ENCODE measurements at places on chromosomes 12 and 14.

GRCh38 chr14:59510966-59511365 is 26.6 kb downstream of the JKAMP start:
- no peak for DNase-seq

GRCh38 chr14:20855652-20856291 is 35.4 kb upstream of the RNASE3 start:
- no peak for DNase-seq

DNA sequence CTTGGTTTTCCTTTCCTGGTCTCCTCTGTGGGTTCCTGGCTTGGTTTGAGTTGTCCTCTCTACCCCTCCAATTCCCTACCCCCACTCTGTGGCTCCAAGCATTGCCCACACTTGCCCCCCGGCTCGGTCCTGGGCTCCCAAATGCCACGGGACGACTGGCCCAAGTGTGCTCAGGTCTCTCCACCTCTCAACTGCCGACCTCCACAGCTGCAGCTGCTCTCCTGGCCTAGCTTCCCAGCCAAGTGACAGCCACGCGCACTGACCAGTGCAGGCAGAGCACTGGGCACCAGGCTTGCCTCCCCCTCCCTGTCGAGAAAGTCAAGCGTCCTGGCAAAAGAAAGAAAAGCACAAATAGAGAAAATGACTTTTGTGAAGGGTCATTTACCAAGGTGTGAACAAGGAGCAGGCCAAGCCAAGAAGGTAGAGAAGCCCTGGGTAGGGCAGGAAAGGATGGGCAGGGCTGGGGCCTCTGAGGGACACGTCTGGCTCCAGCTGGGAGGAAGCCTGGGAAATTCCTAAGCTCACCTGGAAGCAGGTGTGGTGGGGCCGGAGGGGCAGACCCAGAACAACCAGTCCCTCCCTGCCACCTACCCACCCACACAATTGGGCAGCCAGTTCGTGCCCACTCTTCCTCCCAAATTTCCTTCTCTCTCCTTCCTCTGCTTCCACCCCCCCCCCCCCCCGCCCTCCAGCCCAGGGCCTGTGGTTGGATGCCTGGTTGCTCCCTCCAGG is 1.8 kb upstream of the CEP170B start:
- no peak for DNase-seq

DNA sequence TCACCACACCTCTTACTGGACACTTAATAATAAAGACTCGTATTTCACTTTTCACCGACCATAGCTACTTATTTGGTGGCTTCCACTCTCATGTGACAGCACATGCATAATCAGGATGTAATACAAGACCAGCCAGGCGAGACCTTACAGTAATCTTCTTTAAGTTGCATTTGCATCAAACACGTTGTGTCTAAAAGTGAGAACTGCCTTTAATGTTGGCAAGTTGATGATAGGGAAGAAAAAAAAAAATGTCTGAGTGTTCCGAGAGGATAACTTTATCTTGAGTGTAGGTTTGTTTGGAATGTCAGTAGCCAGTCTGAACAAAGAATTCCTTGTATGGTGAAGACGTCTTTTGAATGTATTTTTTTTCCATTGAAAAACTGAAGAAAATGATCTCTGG is 440.4 kb downstream of the ADAMTS20 start:
- DNase-seq = no peak

- DNase-seq = no peak
These were observed 35.7 kb downstream of the SSH1 start for GRCh38 chr12:108821407-108822397.
